ENCODE measurements at places on chromosomes 2 and 18.

DNA sequence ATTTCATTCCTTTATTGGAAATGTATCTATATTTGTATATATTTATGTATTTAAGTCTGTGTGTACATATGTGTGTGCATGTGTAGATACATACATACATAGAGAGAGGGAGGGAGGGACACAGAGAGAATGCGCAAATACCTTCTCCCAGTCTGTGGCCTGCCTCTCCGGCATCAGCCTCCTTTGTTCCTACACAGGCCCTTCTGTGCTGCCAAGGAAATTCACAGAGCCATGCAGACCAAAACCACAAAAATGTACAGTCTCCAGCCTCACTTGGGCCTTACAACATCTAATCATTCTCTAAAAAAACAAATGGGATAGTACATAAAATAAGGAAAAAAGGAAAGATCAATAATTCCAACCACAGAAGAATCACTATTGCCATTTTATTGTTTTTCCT, 8.8 kb upstream of the CRACDL start:
- peak; percentile 56 for DNase-seq

- peak; percentile 54 for DNase-seq
Measured at GRCh38 chr2:219230059-219230540, 494 bp downstream of the ANKZF1 start.

DNA sequence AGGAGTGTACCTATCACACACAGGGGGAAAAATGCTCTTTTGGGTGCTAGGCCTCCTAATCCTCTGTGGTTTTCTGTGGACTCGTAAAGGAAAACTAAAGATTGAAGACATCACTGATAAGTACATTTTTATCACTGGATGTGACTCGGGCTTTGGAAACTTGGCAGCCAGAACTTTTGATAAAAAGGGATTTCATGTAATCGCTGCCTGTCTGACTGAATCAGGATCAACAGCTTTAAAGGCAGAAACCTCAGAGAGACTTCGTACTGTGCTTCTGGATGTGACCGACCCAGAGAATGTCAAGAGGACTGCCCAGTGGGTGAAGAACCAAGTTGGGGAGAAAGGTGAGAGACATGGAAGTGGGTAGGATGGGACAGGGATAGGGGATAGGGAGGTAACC, 12.2 kb downstream of the DHRS9 start:
- no peak for DNase-seq

DNA sequence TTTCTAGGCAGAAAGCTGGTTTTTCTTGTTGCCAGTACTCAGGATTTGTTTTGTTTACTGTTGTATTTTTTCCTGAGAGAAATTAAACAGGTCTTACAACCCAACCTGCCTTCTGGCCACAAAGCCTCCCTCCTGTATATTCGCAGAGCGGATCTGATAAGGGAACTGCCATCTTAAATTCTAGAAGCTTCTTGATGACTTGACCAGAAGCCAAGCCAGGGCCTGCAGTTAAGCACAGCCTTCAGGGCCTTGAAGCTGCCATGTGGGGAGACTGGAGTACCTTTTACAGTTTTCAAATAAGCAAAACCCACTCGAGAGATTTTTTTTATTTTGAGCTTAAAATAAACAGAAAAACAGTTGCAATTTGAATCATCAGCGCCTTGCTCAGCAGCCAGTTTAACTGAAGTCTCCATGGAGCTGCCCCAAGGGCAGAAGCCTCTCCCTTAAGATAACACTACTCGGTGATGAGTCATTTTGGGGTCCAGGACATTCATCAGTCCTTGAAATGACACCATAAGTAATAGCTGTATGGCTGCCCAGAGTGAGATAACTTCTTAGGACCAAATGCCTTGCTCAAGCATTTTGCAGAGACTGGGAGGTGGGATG, 51.5 kb upstream of the PHLPP1 start:
- DNase-seq, result peak; percentile 79

DNA sequence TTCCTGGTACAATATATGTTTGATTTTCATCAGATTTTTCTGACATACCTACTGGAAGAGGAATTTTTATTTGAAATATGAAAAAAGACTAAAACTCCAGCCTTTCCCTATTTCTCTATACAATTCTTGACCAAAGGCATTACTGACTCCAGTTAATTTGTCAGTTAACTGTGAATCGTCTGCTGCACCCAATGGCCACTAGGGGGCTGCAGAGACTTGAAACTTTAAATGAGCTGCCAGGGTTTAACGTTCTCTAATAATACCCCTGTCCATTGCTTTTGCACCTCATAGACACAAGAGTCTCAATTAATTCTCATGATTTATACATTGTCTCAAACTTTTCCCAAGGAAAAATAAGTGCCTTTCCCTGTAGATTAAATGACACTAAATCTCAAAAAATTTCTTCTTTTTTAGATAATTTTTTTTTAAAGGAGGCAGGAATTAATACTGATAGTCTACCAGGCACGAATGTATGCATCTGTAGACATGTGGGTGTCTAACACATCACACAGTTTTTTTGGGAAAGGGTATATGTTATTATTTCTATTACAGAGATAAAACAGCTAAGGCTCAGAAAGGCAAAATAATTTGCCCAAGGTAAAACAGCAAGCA, 1.8 kb upstream of the ALK start:
- peak; percentile 64 for DNase-seq

DNA sequence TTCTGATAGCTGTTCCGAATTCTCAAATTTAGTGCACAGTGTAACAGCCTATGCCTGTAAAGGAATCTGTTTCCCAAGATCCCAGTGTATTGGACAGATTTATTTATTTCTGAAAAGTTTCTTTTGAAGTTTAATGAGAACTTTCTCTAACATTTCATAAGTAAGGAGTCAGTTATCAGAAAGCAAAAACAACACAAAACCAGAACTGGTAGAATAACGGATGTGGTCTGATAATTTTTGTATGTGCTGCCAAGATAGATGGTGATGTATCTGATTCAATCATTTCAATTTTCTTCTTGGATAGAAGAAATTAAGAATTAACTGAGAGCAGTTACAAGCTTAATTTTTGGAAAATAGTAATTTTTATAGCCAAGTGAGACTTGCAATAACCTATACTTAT, 374.3 kb downstream of the SOCS6 start:
- peak; percentile 4 for DNase-seq

DNA sequence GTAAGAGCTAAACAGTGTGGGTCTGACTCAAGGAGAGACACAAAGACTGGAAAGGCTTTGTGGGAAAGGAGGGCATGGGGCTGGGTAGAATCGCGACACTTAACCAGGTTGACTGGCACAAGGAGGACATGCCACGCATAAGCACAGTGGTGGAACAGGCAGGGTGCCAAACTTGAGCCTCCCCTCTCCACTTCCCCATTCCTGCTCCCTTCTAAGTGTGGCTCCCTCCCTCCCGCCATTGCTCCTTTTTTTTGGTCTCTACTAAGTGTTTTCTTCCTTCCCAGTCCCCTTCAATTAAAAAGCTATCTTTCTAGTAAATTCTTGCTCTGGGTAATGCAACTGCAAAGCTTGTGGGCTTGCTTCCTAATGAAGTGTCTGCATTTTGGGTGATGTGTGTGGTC, 40.3 kb upstream of the ZFP36L2 start:
- DNase-seq, result no peak

DNA sequence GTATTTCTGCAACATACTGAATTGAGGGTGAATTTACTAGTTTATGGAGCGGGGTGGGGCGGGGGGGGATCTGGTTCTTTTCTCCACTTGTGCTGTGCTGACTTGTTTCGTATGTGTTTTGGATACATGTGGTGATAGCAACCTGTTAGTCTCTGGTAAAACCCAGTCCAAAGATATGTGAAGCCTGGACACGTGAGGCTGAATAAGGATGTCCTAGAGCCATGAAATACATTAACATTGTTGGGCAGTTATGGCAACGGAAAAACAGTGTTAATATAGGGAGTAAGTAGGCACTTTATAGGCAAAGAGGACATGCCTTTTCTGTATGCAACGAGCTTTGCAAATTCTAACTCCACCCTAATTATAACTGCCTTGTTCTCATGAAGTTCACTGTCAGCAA, 42.1 kb upstream of the NEMP2 start:
- DNase-seq, result no peak

GRCh38 chr18:37448946-37449345, 116.7 kb downstream of the CELF4 start:
- DNase-seq, result no peak

DNA sequence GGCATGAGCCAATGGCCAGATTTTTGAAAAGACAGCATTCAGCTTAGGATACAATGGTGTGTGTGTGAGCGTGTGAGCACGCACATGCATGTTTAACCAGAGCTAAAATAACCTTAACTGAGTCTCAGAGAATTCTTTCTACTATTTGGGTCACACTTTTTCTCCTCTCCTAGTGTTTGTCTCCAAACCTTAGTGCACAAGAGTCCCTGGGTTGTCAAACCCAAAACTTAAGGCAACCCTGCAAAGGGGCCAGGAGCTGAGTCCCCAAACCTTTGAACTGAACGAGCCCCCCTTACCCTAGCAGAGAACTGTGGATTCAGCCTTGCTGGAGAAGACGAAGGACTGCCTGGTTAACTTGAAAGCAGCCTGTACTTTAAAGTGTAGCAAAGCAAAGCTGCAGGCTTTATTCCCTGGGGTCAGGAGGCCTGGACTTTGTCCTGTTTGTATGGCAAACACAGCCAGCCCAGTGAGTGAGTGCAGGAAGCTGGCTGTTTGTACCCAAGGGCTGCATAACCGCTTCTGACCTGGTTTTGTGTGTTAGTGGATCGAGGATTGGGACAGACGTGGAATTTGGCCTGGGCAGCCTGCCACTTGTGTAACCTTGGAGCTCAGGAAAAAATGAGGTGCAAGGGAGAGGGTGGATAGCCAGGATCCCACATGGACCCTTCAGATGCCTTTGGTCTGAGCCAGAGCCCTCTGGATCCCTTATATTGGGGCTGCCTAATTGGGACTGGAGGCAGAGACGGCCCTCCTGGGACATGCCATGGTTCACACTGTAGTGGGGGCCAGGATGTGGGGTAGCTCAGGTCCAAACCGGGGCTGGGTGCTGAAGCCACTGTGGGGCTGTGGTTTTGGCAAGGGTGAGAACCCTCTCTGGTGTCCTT, 6.4 kb upstream of the PSMD1 start:
- no peak for DNase-seq

DNA sequence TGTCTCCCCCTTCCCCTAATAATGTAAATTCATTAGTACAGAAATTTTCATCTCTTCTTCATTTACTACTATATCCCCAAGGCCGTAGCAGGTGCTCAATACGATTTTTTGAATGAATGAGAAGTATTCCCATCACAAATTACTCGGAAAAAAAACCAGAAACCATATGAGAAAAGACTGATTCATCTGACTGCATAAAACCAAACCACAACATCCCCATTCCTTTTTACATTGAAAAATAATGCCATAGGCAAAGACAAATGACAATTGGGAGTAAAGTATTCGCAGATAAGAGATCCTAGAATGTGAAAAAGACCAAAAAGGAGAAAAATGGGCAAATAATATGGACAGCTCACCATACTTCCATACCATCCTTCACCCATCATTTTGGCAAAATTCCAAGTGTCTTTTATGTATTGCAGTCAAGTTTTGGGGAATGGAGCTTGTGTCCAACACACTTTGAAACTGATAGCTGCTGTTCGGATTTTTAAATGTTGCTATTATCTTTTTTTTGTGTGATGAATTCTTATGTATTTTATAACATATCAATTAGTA, 1.5 kb downstream of the ZC3H8 start:
- peak; percentile 25 for DNase-seq

GRCh38 chr18:8084160-8084559, 517.0 kb downstream of the PTPRM start:
- DNase-seq, result peak; percentile 71

- peak; percentile 45 for DNase-seq
Measured at GRCh38 chr2:150282771-150283371, 204.6 kb downstream of the RND3 start.

- DNase-seq, result peak; percentile 58
Measured at GRCh38 chr2:223050900-223051504, 988 bp upstream of the KCNE4 start.

DNA sequence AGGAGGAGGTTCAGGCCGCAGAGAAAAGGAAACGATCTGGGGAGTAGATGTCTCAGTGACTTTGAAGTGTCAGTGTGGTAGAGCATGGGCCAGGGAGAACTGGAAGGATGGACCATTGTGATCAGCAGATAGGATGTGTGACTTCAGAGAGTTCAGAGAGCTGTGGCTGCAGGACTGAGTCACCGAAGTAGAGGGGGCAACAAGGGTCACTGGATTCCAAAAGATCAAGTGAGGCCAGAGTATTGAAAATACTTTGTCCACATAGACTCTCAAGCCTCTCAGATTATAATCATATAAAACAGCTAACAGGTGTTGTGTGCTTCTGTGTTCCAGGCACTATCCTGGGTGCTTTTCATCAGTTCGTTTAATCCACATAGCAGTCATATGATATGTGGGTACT, 99.4 kb downstream of the CRIM1 start:
- no peak for DNase-seq

DNA sequence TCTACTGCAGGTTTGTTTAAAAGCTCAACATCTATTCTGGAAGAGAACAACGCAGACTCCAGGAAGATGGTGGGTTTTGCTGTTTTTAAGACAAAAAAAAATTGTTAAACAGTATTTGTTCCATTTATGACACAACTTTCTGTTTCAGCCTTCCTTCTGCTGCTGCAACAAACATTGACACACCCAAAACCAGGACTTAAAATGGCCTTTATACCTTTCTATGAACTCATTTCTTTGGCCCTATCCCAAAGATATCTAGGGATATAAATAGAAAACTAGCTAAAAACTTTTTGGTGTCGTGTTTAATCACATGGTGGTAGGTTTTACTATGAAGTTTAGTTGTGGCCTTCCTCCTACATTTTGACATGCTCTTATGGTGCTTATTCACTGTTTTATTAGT, 964 bp upstream of the GALNT3 start:
- no peak for DNase-seq

GRCh38 chr2:171910494-171910893, 11.8 kb upstream of the HAT1 start:
- no peak for DNase-seq

GRCh38 chr2:44124500-44124899, 44.2 kb upstream of the PPM1B start:
- no peak for DNase-seq

DNA sequence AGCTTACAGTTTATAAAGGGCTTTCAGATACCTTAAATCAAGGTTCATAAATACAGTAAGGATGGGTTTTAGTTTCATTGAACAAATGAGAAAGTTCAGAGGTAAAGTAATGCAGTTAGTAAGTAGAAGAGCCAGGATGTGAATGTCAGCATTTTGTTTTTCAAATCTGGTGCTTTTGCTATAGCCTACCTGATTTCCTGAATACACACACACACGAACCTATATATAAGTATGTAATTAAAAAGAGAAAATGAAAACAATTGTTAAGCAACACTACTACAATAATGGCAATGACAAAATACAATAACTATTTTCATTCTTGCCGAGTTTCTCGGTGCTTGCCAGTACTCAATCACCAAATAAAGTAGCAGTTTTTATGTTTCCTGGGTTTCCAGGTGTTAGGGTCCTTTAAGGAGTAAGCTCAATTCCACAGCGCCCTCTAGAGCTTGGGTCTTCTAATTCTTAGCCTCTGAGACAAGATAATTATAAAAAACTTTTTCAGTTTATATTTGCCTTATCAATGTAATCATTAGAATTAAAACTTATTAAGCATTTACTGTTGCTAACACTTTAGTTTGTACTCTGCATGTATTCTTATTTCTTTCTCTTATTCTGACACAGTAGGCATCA, 512.9 kb upstream of the ACVR2A start:
- DNase-seq, result peak; percentile 64
